IMR-90 (cell line): ENCODE measurements at places on chromosomes 2 and 18. TPM values are rescaled to one million over a fixed set of nuclear protein-coding genes. Genes with fewer than 3 reads are reported as not detected.

GRCh38 chr18:40274618-40275196 lies 1680.3 kb upstream of the PIK3C3 start:
- DNase-seq, result no peak

The ALLC gene
- total RNA-seq, result not detected in 2 replicates

The VWC2L gene
- not detected in 2 replicates for total RNA-seq

- no peak for DNase-seq
Measured at GRCh38 chr18:55458456-55459203, 129.4 kb downstream of the TCF4 start.

GRCh38 chr2:145040433-145040832 lies 520.5 kb upstream of the ZEB2 start:
- peak; percentile 48 for DNase-seq

DNA sequence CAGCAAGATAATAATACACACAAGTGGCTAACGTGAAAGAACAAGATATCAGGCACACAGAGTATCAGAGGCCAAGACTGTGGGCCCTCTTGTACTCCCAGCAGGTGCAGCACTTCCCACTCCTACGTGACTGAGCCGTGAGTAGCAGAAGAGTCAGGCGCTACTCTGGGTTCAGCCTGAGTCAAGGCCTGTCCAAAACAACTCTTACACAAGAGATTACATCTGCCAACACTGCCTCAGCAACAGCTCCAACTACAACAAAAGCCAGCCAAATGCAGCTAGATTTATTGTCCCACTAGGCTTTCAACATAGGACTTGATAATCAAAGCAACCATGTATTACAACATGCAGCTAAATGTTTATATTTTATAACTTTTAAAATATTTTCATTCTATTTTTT lies 56.2 kb downstream of the ITSN2 start:
- DNase-seq, result peak; percentile 97

DNA sequence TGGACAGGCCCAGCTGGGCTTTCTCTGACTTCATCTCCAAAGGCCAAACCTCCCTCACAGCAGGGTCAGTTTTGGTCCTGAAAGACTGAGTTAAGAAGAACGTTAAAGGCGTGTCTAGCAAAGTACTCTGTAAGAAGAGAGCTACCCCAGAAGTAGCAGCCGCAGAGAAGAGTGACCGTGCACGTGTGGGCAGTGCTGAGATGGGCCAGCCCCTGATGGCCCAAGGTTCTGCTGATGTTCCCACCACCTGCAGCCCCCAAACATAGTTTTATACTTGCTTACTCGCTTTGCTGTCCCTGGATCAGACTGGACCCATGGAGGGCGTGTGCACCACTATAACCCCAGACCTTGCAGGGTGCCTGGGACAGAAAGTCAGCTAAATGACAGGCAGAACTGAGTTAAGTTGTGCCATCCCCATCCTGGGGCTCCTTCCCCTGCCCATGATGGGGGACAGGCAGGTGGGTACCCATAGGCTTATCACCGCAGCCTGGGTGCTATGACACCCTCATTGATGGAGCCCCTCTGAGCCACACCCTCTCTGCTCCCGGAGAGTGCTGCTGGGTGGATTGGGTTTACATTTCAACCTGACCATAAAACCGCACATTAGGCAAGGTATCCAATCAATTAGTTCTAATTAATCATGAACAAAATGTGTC lies 367.3 kb upstream of the HS6ST1 start:
- no peak for DNase-seq

DNA sequence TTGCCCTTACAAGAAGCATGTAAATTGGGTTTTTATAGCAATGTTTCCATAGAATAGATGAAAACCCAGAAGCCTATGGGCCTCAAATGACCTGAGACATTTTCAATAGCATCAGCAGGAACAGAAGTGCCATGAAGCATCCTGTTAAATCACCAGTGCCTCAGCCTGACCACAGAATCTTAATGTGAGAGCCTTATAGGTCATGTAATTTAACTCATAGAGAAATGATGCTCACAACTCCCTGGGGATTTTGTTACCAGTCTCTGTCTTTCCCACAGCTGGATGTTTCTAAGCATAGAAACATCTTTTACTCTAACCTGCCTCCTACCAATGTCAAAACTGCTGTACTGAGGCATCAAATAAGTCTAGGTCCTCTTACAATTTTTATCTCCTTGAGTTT lies 295.8 kb upstream of the ACVR2A start:
- no peak for DNase-seq

DNA sequence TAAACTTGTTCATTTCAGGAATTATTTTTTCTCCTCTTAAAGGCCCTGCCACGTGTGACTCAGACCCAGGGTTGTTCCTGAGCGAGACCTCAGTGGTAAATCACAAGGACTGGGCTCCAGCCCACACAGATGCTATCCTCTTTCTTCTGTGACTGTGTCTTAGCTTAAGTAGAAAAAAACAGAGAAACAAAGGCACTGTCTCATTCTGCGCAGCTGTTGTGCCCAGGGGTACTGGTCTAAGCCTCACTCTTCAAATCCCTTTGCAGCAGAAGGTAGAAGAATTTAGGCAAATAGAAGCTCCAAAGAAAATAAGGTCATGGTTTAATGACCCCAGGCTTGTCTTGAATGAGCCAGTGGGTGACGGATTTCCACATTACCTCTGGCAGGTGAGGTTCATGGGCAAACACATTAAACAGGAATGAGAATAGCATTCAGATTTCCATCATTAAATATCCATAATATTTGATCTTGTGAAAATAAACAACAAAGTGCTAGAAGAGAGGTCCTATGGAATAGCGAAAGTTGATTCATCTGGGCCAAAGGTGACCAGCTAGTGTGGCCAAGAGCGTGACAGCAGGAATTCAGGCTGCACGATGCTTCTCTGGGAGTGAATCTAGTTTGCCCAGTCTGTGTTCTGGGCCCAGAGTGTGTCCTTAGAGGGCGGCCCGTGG lies 63.3 kb downstream of the LIPG start:
- peak; percentile 57 for DNase-seq

GRCh38 chr2:147098940-147099339 lies 745.9 kb upstream of the ACVR2A start:
- DNase-seq, result no peak

DNA sequence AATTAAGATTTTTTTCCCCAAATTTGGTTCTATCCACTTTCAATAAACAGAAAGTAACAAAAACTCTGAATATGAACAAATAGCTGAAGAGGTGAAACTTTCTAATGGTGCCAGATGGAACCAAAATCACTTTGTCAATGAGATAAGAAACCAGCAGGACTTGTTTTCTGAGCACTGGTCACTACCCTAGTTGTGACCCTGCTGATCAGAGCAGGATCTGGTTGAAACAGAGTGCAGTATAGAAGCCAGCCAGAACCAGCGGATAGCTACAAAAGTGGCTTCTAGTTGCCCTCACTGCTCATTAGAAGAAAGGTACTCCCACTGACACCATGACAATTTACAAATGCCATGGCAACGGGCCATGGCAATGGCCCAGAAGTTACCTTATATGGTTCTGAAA lies 158.3 kb upstream of the PIEZO2 start:
- no peak for DNase-seq

DNA sequence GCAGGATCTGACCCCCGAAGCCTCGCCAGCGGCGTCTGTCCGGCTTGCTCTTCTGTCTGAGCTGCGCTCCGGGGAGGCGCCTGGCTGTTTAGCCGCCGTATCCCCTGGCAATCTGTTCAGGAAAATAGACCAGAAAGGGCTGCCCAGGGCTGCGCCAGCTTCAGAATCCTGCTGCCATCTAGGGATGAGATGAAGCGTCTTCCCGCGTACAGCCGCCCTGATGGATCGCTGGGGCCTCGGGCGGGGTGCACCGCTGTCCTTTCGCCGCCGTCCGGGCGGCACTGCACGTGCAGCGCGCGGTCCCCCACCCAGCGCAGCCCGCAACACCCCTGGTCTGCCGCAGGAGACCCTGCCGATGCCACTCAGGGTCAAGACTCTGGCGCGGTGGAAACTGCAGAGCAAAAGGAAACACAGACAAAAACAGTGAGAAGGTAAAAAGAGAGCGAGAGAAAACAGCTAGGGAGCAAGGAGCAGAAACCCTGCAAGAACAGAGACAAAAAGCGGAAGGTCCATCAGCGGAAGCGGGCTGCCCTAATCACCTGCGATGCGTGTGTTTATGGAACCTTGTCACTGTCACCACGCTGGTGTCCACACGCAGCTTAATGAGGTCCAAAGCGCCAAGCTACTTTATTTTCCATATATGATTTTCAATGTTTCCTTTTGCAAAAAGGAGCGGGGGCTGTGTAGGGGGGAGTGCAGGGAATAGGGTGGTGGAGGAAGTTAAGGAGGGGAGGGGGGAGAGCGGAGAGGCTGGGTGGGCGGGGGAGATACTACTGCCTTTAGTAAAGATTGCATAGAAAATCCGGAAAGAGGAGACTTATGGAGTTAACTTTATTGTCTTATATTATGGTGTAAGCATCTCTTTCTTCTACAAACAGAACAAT lies 2113.3 kb upstream of the PIK3C3 start:
- peak; percentile 50 for DNase-seq

GRCh38 chr2:220424561-220424960 lies 797.1 kb downstream of the SLC4A3 start:
- peak; percentile 58 for DNase-seq

The ANKRD53 gene
- total RNA-seq, result 0.54 and 0.56 TPM in 2 replicates

The CHRNG gene
- not detected in 2 replicates for total RNA-seq

GRCh38 chr2:204748286-204748685 lies 203.0 kb downstream of the PARD3B start:
- DNase-seq, result no peak

- no peak for DNase-seq
Measured at GRCh38 chr2:54806975-54807374, 83.5 kb downstream of the EML6 start.

GRCh38 chr2:180980106-180980942 lies at the start of gene UBE2E3:
Gene UBE2E3, plus strand, starts transcription at chr2:180980605. Its CDS starts 1,438 bp downstream, at chr2:180982043.
- DNase-seq, result peak; percentile 72

The CCDC102B gene
- 0.54 and 1.7 TPM in 2 replicates for total RNA-seq

The BMP10 gene
- total RNA-seq, result not detected in 2 replicates

The ALPP gene
- total RNA-seq, result not detected in 2 replicates

DNA sequence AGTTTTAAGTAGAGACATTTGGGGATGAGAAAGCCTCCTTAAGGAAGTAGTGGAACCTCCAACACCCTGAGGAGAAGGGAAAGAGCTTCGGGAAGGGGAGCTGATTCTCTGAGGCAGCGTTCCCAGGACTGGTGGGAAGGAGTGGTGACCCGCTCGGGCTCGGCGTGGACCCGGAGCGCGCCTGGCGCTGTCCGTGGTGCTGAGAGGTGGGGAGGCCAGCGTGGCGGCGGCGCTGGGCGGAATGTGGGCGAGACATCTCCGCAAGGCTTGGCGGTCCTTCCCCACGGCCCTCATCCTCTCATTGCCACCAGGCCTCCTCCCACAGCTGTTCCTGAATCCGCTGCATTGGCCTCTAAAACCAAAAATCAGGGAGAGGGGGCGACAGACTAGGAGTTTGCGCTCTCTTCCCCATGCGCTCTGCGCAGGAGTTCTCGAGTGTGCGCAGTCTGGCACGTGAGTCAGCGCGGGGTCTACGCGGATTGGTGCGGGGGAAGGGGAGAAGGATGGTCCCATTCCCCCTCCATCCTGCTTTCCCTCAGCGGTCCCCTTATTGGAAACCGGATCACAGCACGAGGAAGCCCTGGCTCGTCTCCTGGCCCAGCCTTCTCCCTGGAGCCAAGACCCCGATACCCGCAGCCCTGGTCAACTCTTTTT lies 857 bp downstream of the RESP18 start:
- peak; percentile 21 for DNase-seq

GRCh38 chr2:232672588-232672987 lies 24.5 kb upstream of the GIGYF2 start:
- DNase-seq, result no peak

DNA sequence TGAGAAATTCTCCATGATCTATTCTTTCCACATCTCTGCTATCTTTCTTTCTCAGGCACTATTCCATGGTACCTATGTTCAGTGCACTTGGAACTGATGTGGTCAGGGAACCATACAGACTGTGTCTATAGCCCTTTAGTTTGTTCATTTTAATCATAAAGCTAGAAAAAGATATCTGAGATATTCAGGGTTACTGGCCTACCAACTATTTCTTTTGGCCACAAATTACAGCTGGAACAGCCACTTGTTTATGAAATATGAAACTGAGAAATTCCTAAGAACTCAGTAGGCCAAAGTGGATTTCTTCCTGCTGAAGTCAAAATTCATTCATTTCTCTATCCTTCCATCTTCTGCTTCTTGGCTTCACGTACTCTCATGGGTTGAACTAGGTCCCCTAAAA lies 22.8 kb upstream of the LYPD1 start:
- peak; percentile 57 for DNase-seq

The ANKRD36B gene
- total RNA-seq, result 11.7 and 19.4 TPM in 2 replicates

DNA sequence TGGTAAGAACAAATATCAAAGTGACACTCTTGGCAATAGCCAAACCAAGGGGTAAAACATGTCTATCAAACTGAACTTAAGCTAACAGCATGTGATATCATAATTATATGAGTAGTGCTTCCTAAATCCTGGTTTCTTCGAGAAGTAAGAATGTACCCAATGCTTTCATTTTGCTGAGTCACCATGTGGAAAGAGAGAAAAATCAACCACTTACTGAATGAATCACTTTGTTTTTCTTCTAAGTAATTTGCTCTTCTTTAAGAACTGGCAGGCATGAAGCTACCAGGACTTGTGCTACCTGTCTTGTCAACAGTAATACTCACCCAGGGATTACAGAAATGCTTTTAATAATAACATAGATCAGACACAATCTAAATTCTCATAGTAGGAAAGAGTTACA lies 19.0 kb upstream of the DUSP19 start:
- DNase-seq, result peak; percentile 89

GRCh38 chr2:102929721-102930120 lies 167.9 kb downstream of the TMEM182 start:
- DNase-seq, result no peak

The PHLPP1 gene
- 3.6 TPM in 2 replicates for total RNA-seq

The SLC4A5 gene
- 0.18 TPM in 1 of 2 replicates, not detected in the other for total RNA-seq

DNA sequence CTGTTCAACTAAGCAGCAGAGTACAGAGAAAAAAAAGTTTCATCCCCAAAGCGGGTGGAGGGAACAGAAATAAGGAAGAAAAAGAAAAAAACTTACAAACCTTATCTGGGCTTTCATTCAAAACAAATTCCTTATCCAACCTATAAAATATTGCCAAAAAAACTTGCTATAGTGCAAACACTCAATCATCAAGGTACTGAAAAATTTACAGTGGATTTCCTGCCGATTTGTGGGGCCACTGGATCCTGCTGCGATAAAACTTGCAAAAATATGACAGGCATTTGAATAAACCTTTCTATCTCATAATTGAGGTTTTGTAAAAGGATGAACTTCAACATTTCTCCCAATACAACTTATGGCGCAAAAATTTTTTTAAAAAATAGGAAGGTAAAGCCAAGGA lies 77.0 kb downstream of the ZNF521 start:
- DNase-seq, result no peak

DNA sequence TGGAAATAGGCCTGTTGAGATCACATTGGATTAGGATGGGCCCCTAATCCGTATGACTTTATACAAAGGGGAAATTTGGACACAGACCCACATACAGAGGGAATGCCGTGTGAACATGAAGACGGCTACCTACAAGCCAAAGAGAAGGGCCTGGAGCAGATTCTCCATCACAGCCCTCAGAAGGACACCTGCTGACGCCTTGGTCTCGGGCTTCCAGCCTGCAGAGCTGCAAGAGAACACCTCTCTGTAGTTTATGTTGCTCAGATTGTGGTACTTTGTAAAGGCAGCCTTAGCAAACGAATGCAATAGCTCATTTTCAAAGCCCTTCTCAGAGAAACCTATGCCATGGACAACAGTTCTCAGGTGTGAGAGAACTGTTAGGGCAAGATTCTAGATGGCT lies 86.1 kb downstream of the LONRF2 start:
- no peak for DNase-seq

The ZSWIM2 gene
- 0.28 TPM in 1 of 2 replicates, not detected in the other for total RNA-seq
